ENCODE measurements at places on chromosomes 7 and 10. TPM values are rescaled to one million over a fixed set of nuclear protein-coding genes. Genes with fewer than 3 reads are reported as not detected.

DNA sequence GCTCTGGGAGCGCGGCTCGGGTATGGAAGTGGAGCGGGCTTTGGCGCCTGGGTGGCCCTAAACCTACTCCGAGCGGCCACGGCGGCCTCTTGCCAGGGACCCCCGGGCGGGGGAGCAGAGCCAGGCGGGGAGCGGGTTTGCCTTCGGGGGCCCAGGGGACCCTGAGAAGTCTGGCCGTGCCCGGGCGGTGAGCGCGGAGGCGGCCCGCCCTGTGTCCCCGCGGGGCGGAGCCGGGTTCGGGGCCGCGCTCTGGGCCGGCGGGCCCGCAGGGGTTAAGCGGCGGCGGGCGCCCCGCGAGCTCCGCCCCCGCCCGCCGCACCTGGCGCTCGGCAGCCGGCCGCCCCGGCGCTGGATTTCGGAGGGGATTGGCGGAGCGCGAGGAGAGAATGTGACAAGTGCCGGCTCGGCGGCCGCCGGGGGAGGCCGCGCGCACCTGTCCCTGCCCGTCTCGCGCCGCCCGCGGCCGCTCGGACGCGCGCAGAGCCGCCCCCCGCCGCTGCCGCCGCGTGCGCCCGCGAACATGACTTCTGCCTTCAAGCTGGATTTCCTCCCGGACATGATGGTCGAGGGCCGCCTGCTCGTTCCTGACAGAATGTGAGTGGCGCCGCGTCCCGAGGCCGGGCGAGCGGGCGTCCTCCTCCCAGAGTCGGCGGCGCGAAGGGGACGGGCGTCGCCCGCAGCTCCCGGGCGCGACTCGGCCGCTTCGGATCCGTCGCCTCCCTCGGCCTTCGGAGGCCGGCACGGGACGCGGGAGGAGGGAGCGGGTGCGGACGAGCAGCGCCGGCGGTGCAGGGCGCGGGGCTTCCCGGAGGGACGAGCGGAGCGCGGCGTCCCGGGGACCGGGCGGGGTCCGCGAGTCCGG is at the start of gene CELF2:
CELF2 (plus strand) TSS at position 303 of the 862 bp plus-strand sequence; CDS start at position 521, 218 bp downstream.
- H3K27me3 ChIP-seq, result no peaks in the 10 kb centered on the region
- H3K4me1 ChIP-seq, result peaks cover 58% of the 10 kb centered on the region
- H3K27ac ChIP-seq, result peak within 1 kb of the TSS; percentile 90
- peak within 1 kb of the TSS; percentile 95 for H3K4me3 ChIP-seq

DNA sequence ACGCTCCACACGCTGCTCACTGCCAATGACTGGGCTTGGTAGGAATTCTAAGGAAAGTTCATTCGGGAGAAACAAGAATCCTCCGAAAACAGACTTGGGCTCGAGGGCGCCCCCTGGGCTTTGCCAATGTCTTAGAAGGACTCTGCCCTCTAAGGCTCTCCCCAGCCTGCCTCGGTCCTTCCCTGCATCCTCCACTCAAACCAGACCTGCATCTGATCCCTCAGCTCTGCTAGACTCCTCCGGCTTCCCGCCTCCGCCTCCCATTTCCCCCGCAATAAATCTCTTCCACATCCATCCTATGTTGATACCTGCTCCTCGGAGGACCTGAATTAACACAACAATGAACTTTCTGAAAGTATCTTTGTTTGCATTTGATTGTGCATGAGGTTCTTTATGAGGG is 177.6 kb downstream of the PLPP4 start:
- peaks cover 3% of the 10 kb centered on the region for H3K27me3 ChIP-seq
- H3K27ac ChIP-seq, result no peak overlapping the region
- H3K4me1 ChIP-seq, result no peaks in the 10 kb centered on the region
- H3K36me3 ChIP-seq, result no peaks in the 10 kb centered on the region

DNA sequence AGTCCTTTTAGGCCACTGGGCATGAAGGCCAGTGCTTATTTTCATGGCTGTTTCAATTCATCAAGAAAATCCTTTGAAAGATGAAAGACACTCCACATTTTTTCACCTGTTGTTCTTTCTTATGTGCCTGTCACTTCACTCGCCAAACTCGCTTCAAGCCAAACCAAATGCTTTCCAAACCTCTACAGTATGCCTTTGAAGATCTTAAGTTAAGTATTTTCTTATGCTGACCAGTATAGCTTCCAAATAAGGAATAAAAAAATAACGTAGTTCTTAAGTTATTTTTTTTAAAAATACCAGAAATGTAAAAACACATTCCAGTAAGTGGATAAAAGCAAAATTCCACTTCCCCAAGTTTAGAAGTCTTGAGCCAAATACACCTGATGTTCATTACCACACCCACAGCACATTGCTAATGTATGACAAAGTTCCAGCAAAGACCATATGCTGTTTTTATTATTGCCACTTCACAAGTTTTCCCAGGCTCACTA is 186.1 kb downstream of the MTERF1 start:
- H3K36me3 ChIP-seq, result no peaks in the 10 kb centered on the region
- H3K4me3 ChIP-seq, result no peak overlapping the region
- no peak for DNase-seq
- H3K27me3 ChIP-seq, result no peaks in the 10 kb centered on the region

DNA sequence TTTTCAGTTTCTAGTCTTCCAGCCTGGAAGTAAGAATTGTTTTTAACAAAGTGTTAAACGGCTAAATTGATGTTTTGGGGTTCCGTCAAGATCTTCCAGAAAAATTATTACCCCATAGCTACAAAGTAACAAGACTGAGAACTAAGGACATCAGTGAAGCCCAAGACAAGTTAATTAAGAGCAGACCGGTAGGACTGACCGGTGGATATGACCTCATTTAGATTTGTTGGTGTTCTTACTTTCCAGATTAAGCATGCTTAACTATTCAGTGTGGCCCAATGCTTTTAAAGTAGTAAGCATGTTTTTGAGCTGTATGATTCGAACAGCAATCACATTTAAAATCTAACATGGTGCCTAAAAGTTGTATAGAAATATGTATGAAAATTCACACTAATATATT is 73.1 kb upstream of the RPA3 start:
- DNase-seq, result no peak
- no peak overlapping the region for H3K27ac ChIP-seq
- H3K27me3 ChIP-seq, result no peaks in the 10 kb centered on the region
- H3K4me3 ChIP-seq, result no peak overlapping the region

ANKRD30A gene
- not detected for total RNA-seq

SPRN gene
- total RNA-seq, result 0.34 TPM
